BJ (cell line): ENCODE measurements at places on chromosomes 12 and 14.

DNA sequence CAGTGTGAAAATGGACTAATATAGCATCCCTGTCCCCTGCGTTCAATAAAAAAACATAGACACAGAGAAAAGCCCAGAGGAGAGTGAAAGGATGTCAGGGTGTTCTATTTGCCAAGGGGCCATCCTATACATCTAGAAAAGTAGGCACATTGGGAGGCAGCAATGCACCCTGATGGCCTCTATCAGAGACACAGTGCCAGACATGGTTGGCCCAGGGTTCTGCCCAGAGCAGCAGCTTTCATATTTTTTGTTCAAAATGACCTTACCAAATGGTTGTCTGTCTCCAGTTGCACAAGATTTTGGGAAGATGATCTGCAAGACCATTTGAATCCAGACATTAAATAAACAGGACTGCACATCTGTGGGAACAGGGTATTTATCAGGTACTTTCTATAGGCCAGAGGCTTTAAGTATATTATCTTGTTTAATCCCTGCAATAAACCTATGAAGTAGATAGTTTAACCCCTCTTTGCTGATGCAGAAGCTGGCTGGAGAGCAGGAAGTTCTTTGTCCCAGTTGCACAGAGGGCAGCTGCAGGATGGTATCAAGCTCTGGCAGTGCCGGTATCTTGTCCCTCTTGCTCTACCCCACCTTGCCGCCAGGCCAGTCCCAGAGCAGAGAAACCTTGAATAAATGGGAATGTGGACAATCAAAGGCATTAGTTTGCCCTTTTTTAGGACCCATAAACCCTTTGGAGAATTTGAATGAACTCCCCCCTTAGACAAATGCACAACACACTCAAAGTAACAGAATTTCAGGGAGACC, 171.8 kb upstream of the PWP1 start:
- no peak for DNase-seq

GRCh38 chr12:121189131-121189530, 20.8 kb upstream of the P2RX4 start:
- no peak for DNase-seq

DNA sequence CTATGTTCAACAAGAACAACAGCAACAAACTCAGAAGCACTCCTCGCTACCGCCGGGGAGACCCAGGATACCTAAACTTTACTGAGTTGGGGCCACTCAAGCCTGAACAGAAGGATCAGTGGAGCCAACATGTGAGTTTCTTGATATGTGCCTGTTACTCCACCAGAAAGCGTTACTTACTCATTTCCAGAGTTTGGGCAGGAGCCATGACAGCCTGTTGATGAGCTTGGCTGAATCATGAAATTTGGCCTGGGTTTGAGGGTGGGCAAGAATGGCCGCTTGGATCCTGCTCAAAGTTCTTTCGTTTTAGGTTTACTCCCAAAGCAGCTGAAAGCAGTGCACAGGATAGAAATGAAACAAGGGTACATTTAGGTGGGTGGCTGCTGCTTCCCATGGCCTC, 12.0 kb upstream of the GALNT6 start:
- DNase-seq, result no peak

GRCh38 chr14:89017417-89017816, 193.0 kb downstream of the TTC8 start:
- DNase-seq, result no peak

DNA sequence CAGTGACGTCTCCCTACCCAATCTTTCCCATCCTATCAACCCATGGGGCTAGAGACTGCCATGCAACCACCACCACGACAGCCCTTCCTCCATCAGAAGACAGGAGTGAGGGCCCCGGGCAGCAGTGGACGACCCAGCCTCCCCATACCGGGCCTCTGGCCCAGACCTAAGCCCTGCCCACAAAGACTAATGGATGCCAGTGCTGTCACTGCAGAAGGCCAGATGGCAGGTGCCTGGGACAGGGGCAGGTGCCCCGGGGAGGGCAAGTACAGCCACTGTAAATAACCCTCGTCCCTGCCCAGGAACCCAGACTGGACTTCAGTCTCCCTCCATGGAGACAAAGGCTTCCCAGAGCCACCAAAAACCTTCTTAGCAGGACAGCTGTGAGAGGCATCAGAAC, 20.3 kb upstream of the HSPB8 start:
- DNase-seq, result no peak

DNA sequence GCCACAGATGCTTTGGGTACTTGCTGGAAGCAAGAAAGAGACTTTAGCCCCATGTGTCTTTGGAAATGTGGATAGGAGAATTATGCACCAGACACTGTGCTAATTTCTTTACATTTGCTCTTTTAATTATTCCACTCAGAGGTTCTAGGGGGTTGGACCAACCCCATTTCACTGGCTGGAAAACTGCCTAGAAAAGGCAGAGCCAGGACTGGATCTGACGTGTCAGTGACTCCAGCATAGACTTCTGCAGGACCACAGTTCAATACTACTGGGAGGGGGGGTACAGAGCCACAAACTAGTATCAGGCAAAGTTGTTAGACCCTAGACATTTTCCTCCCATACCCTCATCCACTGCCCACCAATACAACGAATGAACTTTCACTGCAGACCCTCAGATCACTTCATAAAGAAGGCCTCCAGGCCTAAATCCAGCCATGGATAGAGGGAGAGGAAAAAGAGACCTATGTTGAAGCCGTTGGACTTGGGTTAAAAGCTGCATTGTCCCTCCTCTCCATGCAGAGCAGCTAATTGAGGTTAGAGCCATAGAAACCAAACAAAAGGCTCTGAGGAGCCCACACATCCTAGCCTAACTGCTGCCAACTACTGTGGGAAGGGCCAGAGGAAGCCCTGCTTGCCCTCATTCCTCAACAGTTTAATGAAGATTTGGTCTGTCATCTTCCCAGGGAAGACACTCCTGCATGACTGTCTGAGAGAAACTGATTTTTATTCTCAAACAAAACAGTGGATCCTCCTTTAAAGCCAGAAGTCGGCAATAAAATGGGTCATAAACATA, 68.7 kb downstream of the STON2 start:
- no peak for DNase-seq

- DNase-seq, result peak; percentile 29
Observed at GRCh38 chr14:53670701-53671100, 285.9 kb downstream of the BMP4 start.

DNA sequence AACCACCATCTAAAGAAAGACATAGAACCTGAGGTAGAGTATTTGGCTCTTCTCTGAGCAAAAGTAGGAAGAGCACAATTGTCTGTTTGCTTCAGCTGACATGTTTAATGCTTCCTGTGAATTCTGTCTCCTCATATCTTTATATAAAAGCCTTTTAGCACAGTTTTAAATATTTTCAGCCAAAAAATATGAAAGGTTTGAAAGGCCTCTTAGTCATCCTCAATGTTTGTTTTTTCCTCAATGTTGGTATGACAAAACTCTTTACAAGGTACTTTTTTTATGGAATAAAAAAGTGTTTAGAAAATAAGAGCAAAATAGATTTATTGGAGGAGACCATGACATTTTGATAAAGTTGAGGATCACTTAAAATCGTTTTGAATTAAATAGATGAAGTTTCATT, 360.9 kb downstream of the NAV3 start:
- peak; percentile 22 for DNase-seq

DNA sequence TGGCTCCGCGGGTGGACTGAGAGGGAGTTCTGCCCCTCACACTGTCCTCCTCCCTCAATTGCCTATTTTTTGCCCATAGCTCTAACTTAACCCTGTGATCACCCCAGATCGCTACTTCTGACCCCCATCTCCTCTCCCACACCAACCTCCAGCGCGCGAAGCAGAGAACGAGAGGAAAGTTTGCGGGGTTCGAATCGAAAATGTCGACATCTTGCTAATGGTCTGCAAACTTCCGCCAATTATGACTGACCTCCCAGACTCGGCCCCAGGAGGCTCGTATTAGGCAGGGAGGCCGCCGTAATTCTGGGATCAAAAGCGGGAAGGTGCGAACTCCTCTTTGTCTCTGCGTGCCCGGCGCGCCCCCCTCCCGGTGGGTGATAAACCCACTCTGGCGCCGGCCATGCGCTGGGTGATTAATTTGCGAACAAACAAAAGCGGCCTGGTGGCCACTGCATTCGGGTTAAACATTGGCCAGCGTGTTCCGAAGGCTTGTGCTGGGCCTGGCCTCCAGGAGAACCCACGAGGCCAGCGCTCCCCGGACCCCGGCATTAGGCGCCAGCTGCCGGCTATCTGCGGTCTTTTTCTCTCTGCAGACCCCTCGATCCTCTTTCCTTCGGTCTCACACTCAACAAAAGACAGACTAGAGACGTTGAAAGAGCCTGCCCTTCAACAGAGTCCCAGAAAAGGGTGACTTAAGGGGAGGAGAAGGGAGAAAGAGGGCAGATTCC, 3.0 kb upstream of the TBX3 start:
- no peak for DNase-seq

- DNase-seq, result no peak
Observed at GRCh38 chr14:101810897-101811621, 49.5 kb downstream of the PPP2R5C start.

- DNase-seq, result no peak
Observed at GRCh38 chr14:74155287-74155686, 70.5 kb downstream of the LIN52 start.

- no peak for DNase-seq
Observed at GRCh38 chr14:73784181-73784987, 67.2 kb upstream of the PTGR2 start.

DNA sequence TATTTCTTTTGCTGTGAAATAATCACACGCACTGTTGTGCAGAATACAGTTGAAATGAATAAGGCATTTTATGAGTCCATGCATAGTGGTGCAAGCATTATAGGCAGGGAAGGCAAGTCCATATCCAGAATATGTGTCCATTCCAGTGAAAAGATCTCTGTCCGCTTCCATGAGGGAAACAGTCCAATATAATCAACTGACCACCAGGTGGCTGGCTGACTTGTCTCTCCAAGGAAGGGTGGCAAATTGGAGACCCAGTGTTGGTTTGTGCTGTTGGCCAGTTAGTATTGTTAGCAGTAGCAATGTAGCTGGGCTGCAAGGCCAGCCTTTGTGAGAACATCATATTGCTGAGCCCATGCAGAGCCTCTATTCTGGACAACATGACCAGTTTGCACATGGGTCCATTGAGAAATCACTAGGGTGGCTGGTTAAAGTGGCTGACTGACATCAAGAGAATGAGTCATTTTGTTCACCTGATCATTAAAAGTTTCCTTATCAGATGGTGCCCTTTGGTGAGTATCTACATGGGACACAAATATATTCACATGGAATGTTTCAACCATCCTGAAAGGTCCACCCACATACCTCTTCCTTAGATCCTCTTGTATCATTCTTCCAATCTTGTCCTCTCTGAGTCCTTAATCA, 17.3 kb upstream of the YAF2 start:
- DNase-seq, result no peak

DNA sequence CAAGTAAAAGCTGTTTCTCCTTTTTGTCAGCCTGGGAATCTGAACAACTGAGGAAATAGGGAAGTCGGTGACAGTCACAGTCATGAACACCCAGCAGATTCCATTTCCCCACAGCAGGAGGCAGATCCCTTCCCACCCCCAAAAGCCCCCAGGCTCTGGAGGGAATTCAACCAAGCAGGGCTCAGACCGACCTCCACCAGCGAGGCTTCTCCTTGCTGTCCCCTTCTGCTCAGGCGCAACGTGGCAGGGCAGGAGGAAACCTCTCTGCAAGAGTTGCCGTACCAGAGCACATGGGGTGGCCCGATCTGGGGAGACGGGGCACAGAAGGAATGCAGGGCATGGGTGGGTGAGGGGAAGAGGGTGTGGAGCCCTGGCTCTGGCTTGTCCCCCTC, 319 bp downstream of the GALNT6 start:
- no peak for DNase-seq

GRCh38 chr12:91988086-91988923, 157.3 kb downstream of the BTG1 start:
- no peak for DNase-seq

- no peak for DNase-seq
Observed at GRCh38 chr12:109153821-109154441, 37.5 kb downstream of the ACACB start.

DNA sequence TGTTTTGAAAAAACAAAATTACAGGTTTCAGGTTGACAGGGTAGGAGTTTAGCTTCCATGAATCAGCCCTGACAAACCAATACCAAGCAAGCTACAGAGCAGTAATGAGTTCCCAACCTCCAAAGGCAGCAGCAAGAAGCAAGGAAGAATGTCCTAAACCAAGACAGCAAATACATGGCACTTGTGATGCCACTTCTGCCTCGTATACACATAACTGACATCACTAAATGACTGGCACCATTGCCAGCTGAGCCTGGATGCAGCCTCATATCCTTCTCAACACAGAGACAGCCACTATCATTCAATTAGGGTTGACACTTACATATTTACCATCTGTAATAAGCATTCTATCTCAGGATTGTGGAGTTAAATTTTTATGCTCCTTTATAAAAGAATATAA, 35.0 kb upstream of the MDM1 start:
- DNase-seq, result no peak

DNA sequence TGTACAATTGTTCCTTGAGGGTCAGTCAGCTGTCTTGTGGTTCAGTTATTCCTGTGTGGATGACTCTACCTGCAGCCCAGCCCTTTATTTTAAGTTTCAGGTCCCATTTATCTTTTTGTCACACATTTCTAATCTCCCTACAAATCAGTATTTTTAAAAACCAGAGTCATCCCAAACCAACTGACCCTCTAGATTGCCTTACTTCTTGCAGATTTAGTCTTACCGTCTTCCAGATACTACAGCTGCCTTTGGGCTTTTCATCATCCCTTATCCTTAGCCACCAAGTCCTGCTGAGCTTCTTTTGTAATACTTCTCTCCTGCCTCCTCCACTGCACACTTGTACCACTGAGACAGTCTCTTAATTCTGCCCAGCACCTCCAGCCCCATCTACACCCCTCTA, 54.9 kb downstream of the PRKCH start:
- no peak for DNase-seq

- no peak for DNase-seq
Observed at GRCh38 chr12:91937009-91937408, 208.6 kb downstream of the BTG1 start.

DNA sequence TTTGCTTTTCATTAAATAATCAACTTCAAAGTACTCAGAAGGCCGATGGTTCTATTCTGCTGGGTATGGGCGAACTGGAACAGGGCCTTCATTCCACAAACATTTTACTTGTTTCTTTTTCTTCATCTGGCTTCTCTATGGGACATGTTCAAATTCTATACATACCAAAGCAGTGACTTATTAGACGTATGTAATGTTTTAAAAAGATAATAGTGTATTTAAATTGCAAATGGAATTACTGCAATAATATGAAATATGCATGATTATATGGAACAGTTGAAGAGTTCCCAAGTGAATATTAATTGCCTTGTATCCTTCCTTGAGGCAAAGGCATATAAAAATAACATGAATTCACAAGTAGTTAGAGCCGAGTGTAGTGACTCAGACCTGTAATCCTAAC, 75.5 kb downstream of the FAR2 start:
- no peak for DNase-seq

DNA sequence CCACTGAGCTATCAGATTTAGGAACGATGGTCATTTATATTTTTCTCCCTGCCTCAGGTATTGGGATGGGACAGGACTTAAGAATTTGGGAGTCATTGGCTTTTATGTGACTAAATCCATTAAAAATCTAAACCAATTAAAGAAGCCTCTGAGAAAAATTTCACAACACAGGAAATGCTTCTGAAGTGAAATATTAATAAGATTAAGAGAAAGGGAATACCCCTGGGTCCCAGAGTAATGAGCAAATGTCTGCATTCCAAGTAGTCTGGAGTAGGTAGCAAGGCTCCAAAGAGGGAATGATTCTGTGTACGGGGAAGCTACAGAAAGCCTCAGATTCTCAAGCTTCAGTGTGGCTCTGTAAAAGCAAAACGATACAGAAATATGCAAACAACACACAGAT, 707 bp upstream of the MED6 start:
- DNase-seq, result no peak
